ENCODE measurements at places on chromosomes 1 and 21.
A peak's percentile ranks its signal among the peaks of the same experiment; 100 is the strongest.

DNA sequence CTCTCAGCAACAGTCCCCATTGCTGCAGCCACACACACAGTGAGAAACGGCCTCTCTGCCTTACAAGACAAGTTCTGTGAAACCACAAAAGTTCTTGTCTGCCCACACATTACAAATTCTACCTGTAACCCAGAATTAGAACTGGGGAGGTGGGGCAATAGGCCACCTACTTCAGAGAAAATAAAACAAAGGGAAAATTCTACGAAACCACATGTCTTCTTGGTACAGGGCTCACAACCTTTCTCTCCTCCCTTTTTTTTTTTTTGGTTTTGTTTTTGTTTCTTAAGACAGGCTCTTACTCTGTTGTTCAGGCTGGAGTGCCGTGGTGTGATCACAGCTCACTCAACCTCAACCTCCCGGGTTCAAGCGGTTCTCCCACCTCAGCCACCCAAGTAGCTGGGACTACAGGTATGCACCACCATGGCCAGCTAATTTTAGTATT is 30.2 kb downstream of the LPAR3 start:
- no peak for DNase-seq

- DNase-seq, result no peak
Observed at GRCh38 chr1:27521861-27522431, 32.0 kb upstream of the WASF2 start.

- DNase-seq, result peak; percentile 30
Observed at GRCh38 chr1:44609412-44609767, 64.9 kb downstream of the TMEM53 start.

DNA sequence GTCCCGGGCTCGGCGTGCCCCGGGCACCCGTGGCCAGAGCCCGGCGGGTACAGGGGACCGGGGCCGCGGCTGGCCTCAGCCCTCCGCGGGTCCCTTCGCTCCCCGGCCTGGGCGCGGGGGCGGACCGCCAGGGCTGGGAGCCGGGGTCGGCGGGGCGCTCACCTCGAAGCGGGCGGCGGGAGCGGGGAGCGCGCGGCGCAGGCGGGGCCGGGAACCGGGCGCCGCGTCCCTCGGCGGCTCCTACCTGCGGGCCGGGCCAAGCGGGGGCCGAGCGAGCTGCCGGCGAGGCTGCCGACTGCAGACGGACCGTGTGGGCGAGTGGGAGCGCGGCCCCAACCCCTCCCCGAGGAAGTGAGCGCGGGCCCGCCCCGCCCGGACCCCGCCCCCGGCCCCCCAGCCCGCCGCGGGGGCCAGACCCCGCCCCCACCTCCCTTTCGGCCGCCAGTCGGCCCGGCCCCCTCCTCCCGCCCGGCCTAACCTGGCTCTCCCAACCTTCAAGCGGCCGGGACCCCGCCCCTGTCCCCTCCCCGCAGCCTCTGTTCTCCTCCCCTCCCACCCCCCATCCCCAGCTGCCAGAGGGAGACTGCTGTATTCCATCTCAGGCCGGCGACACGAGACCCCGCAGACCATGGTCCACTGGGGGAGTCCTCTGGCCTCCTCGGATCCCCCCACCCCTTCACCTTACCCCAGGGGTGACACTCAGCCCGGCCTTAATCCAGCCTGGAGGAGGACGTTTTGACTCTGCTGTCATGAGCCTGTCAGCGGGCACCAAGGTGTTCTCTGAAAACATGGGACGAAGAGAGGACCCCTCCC is at the start of gene FHL3:
FHL3 (minus strand) TSS at position 320 of the 813 bp plus-strand sequence. CDS start 6,102 bp downstream, outside the sequence.
- DNase-seq, result no peak

DNA sequence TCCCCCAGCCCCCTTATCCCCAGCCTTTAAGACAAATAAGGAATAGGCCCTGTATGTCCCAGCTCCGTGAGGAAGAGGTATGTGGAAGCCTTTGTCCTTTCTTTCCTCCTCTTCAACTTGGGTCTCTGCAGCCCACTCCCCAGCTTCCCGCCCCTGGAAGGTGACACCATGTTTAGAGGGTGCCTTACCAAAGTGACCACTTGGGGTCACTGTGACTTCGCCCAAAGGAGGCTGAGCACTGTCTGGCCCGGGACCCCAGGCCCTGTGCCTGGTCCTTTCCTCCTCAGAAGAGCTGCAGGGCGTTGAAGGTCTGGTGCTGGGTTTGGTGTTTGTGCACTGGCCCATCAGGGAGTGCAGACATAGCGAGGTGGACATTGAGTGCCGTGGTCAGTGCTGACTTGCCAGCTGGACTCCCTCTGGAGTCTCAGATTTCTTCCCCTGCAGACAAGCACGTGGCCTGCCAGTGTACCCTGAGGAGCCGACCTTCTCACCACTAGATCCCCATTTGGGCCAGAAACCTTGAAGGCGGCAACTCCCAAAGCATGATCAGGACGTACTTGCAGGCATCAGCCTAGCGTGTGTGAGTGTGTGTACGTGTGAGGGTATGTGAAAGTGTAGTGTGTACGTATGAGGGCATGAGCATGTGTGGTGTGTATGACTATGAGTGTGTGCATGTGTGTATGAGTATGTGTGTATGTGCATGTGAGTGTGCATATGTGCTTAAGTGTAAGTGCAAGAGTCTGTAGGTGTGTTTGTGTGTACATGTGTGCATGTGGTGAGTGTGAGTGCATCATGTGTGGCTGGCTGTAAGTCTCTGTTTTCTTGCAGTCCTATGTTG is 181.4 kb upstream of the KIAA0040 start:
- no peak for DNase-seq

- no peak for DNase-seq
Observed at GRCh38 chr1:38559446-38560165, 300.0 kb downstream of the RRAGC start.

GRCh38 chr1:106753066-106753465 is 303.4 kb upstream of the PRMT6 start:
- no peak for DNase-seq

GRCh38 chr1:107430540-107431228 is 289.8 kb downstream of the NTNG1 start:
- DNase-seq, result peak; percentile 7

DNA sequence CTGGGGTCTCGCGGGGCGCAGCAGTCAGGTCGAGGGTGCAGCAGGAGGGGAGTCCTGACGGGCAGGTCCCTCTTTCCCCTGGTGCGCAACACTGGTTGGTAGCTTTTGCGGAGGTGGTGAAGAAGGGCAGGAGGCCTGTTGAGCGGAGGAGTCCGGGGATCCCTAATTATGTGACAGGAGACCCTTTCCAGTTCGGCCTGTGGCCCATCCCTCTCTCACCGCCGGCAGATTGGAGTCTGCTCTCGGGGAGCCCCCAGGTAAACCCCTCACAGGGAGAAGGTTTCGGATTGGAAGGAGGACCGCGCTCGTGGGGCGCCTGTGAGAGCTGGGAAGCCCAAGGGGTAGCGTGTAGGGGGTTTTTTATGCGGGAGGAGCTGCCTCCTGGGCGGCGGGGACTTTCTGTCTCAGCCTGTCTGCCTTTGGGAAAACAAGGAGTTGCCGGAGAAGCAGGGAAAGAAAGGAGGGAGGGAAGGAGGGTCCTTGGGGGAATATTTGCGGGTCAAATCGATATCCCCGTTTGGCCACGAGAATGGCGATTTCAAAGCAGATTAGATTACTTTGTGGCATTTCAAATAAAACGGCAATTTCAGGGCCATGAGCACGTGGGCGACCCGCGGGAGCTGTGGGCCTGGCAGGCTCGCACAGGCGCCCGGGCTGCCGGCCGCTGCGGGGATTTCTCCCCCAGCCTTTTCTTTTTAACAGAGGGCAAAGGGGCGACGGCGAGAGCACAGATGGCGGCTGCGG is 9.5 kb downstream of the SIM2 start:
- DNase-seq, result no peak

DNA sequence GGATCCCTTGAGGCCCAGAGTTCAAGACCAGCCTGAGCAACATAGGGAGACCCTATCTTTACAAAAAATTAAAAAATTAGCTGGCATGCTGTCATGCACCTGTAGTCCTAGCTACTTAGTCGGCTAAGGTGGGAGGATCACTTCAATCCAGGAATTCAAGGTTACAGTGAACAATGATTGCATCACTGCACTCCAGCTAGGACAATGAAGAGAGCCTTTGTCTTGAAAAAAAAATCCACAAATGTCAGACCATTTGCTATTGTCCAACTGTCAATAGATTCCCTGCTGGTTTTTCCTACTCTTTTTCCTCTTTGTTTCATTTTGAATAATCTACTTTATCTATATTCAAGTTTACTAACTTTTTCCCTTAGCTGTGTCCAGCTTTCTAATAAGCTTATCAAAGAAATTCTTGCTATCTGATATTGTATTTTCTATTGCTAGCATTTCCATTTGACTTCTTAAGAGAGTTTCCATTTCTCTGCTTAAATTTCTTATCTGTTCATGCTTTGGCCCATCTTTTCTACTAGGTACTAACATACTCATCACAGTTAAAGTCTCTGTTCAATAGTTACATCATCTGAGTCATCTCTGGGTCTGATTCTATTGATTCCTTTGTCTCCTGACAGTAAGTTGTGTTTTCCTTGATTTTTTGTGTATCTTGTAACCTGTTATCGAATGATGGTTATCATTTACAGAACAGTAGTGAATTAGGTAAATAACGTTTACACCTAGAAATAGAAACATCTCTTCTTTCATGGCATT is 14.8 kb downstream of the MT1HL1 start:
- DNase-seq, result no peak

- no peak for DNase-seq
Observed at GRCh38 chr21:44763050-44763378, 38.6 kb downstream of the UBE2G2 start.

- no peak for DNase-seq
Observed at GRCh38 chr1:191508239-191508638, 650.0 kb upstream of the RGS18 start.

DNA sequence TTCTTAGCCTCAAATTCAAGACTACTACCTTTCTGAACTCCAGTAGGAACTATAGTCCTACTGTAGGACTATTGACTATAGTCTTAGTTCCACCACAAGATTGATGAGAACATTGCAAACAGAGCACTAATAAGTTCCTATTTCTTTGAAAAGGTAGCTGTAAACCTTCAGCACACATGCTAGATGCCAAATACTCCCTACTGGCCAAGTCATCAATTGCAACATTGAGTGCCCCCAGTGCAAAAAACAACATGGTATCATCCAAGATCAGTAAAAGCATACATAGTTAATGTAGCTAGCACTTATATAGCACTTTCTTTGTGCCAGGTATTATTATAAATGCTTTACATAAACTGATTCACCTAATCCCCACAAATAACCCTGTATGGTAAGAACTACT is 99.8 kb downstream of the MRPL39 start:
- peak; percentile 12 for DNase-seq

DNA sequence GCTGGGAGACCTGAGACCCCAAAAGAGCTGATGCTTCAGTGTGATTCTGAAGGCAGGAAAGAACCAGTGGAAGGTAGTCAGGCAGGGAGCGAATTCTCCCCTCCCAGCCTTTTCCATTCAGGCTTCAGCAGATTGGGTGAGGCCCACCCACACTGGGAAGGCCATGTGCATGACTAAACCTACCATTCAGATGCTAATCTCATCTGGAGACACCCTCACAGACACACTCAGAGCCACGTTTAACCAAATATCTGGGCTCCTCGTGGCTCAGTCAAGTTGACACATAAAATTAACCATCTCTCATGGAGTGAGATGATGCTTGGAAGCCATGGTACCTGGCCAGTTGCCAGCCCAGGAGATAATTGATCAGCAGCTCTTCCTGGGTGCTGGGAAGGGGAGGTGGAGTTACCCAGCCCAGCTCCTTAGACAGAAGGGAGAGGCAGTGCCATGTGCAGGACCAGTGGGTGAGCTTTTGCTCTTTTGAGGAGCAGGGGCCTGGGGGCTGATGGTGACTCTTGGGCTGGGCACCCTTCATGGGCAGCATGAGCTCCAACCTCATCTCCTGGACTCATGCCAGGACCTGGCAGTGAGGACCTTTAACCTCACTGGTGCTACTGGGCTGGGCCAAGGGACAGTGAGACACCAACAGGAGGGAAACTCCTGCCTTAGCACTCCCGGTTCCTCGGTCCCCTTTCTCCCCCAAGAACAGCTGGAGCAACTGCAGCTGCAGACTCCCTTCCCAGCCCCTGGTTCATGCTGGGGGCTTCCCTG is 89.0 kb upstream of the ACTL8 start:
- DNase-seq, result no peak

DNA sequence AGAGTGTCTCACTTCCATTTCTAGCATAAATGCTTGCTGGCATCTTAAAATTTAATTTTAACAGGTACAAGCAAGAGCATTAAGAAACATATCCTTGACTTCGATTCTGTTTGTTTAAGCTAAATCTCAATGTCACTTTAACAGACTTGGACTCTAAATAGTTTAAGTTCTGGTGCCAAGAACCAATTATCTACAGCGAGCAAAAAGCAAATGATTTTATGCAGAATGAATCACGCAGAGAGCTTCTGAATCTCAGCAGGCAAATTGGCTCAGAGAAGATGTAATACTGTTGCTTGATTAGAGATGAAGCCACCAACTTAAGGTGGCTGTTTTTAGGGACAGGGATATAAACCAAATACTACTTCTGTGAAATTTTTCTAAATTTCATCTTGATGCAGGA is 117.0 kb upstream of the PLD5 start:
- no peak for DNase-seq

GRCh38 chr21:16037421-16037955 is 307.7 kb downstream of the USP25 start:
- no peak for DNase-seq

GRCh38 chr1:165898837-165899236 is 71.4 kb downstream of the UCK2 start:
- DNase-seq, result no peak
